ENCODE measurements at places on chromosomes 7 and 10. TPM values are rescaled to one million over a fixed set of nuclear protein-coding genes. Genes with fewer than 3 reads are reported as not detected.

HOGA1 gene
- total RNA-seq = 0.19 TPM

ZNF853 gene
- total RNA-seq = 2.8 TPM

VTI1A gene
- total RNA-seq = 27.0 TPM

C10orf105 gene
- total RNA-seq = 0.42 TPM

HIPK2 gene
- 3.4 TPM for total RNA-seq

GRCh38 chr7:107783648-107784047, 19.4 kb downstream of the SLC26A3 start:
- H3K27ac ChIP-seq = no peak overlapping the region
- H3K36me3 ChIP-seq = no peaks in the 10 kb centered on the region
- no peaks in the 10 kb centered on the region for H3K27me3 ChIP-seq
- H3K4me3 ChIP-seq = no peak overlapping the region

DNA sequence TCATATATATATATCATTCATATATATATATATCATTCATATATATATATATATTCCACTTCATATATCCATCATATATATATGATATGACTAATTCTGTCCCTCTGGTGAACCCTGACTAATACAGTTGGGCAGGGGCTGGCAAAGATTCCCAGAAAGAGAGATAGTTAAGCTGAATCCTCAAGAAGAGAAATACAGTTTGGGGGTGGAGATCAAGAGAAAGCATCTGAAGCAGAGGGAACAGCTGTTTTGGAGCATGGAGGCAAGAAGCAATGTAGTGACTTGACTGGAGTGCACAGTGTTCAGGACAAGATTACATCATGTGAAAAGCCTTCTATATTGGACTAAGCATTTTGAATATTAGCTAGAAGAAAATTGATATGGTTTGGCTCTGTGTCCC, 540.7 kb downstream of the MAGI2 start:
- no peak for DNase-seq
- H3K27ac ChIP-seq = no peak overlapping the region
- H3K36me3 ChIP-seq = no peaks in the 10 kb centered on the region
- H3K4me3 ChIP-seq = no peak overlapping the region
- H3K4me1 ChIP-seq = no peaks in the 10 kb centered on the region
- H3K27me3 ChIP-seq = no peaks in the 10 kb centered on the region

GRCh38 chr7:20458521-20458920, 127.8 kb downstream of the ITGB8 start:
- no peaks in the 10 kb centered on the region for H3K27me3 ChIP-seq
- no peak overlapping the region for H3K4me3 ChIP-seq
- no peak overlapping the region for H3K27ac ChIP-seq
- no peaks in the 10 kb centered on the region for H3K36me3 ChIP-seq

GRCh38 chr10:117616179-117616578, 73.6 kb downstream of the EMX2 start:
- no peaks in the 10 kb centered on the region for H3K27me3 ChIP-seq
- no peaks in the 10 kb centered on the region for H3K36me3 ChIP-seq
- no peaks in the 10 kb centered on the region for H3K4me1 ChIP-seq
- no peak overlapping the region for H3K27ac ChIP-seq
- no peak for DNase-seq

- H3K27ac ChIP-seq = peak within 1 kb of the TSS; percentile 95
- H3K36me3 ChIP-seq = peaks cover 6% of the 10 kb centered on the region
- no peaks in the 10 kb centered on the region for H3K27me3 ChIP-seq
- H3K4me1 ChIP-seq = peaks cover 7% of the 10 kb centered on the region
Measured at GRCh38 chr7:92245487-92246359, at the start of the genes ANKIB1 and KRIT1. Gene ANKIB1, plus strand, starts transcription at chr7:92245974. Its CDS starts 49,005 bp downstream, at chr7:92294979. Gene KRIT1, minus strand, starts transcription at chr7:92245914. Its CDS starts 3,779 bp downstream, at chr7:92242135.

DNA sequence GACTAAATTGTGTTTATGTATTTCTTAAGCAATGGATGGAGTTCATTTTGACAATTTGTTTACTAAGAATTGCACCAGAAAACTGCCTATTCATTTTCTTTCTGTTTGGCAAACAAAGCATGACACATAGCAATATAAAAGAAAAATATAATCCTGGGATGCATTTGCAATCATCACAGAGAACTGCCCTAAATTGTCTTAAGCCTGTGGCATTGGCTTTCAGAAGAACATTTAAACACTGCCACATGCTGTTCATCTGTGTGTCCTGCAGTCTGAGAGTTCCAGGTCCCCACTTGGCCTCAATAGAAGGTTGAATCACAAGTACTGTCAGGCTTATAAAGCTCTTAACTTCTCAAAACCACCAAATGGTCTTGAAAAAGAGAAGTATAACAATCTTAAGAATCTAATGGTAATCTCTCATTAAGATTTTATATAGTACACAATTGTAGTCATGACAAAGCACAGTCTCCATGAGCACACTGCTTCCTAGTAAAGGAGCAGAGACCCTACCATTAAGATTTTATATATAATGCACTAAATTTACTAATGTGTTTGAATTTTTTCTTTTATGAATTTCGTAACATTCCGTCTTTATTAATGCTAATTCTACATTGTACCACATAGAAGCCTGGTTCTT, 29.9 kb downstream of the RNLS start:
- no peaks in the 10 kb centered on the region for H3K27me3 ChIP-seq
- H3K27ac ChIP-seq = no peak overlapping the region
- no peaks in the 10 kb centered on the region for H3K36me3 ChIP-seq

- H3K27me3 ChIP-seq = peaks cover 3% of the 10 kb centered on the region
- H3K4me1 ChIP-seq = peaks cover 39% of the 10 kb centered on the region
- no peak overlapping the region for H3K27ac ChIP-seq
- H3K4me3 ChIP-seq = no peak overlapping the region
Measured at GRCh38 chr7:128115336-128115820, 84.1 kb upstream of the LRRC4 start.

DNA sequence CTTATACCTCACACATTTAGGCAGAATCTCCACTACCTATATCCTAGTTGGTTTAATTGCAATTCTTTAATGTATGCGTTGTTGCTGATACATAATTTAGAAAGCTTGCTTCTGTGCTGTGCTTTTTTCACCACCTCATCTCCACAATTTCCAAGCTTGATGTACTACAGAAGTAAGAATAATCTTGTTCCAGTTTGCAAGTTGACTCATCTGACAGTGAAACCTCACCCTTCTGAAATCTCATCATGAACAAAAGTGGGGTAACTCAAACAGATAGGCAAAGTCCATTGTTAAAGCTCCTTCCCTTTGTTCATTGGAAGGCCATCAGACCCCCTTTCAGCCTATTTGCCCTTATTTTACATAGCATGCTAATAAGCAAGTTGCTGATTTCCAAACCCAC, 13.6 kb downstream of the EIF4EBP2 start:
- H3K27ac ChIP-seq = no peak overlapping the region
- H3K4me3 ChIP-seq = no peak overlapping the region
- H3K27me3 ChIP-seq = no peaks in the 10 kb centered on the region
- DNase-seq = no peak
- peaks cover 30% of the 10 kb centered on the region for H3K36me3 ChIP-seq
- H3K4me1 ChIP-seq = no peaks in the 10 kb centered on the region

DNA sequence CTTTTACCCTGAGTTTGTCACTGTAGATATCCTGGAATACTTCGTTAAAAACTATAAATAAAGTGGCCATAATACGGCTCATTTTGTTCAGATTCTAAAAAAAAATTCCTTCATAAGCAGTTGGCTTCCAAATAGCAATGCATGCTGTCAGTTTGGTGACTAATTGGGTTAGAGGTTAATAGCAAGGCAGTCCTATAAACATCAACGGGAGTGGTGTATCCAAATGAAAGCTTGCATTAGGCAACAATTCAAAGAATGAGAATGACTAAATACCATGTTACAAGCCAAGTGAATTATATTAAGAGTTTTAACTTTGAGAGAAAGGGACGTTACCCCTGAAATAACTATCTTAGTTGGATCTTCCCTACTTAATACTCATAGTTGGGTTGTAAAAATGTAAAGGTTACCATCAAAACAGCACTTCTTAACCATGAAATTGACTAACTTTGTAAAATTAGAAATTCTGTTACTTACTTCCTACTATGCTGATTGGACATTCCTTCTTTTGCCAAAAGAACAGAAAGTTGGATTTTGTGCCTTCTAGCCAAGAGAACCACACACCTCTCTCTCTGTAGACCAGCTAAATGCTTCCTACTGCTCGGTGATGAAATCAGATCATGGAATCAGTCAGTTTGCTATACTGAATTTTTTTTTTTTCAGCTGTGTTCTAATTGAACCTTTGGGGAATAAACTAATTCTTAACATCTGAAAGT, 98.0 kb downstream of the KAT6B start:
- no peak overlapping the region for H3K27ac ChIP-seq
- H3K4me3 ChIP-seq = no peak overlapping the region
- no peaks in the 10 kb centered on the region for H3K36me3 ChIP-seq
- H3K27me3 ChIP-seq = no peaks in the 10 kb centered on the region
- DNase-seq = no peak

DNA sequence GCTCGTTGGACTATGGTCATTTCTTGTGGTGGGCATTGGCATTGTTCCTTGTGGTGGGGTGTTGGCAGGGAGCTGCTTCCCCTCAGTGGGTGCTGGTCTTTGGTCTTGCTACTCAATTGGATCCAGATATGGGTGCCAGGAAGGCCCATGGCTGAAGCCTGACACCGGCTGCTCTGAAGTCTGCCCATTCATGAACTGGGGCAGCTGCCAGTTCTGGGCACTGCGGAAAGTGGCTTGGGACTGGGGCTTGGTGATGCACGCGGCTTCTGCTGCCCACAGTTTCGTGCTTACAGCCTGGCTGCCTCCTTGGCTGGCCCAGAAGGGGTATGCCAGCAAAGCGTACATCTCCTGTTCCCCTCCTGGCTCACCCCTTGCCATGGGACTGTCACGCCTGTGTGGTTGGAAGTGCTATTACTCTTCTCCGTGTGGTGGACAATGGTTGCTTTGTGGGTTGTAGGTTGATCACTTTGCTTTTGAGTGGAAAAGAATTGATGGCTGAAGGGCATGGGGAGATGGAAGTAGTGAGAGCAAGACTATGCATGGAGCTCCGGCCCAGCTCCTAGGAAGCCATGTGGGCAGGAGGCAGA, 54.7 kb downstream of the ADAMTS14 start:
- H3K27me3 ChIP-seq = no peaks in the 10 kb centered on the region
- no peaks in the 10 kb centered on the region for H3K36me3 ChIP-seq
- no peak for DNase-seq
- H3K4me3 ChIP-seq = no peak overlapping the region
- no peak overlapping the region for H3K27ac ChIP-seq

GRCh38 chr7:27095897-27096767, at the start of gene HOXA1:
Gene HOXA1, minus strand, starts transcription at chr7:27096000. Its CDS starts 88 bp downstream, at chr7:27095912.
- peak within 1 kb of the TSS; percentile 65 for H3K4me3 ChIP-seq
- DNase-seq = peak; percentile 61
- H3K27me3 ChIP-seq = peaks cover 87% of the 10 kb centered on the region
- peaks cover 13% of the 10 kb centered on the region for H3K4me1 ChIP-seq
- H3K27ac ChIP-seq = peak within 1 kb of the TSS; percentile 41
- no peaks in the 10 kb centered on the region for H3K36me3 ChIP-seq

DNA sequence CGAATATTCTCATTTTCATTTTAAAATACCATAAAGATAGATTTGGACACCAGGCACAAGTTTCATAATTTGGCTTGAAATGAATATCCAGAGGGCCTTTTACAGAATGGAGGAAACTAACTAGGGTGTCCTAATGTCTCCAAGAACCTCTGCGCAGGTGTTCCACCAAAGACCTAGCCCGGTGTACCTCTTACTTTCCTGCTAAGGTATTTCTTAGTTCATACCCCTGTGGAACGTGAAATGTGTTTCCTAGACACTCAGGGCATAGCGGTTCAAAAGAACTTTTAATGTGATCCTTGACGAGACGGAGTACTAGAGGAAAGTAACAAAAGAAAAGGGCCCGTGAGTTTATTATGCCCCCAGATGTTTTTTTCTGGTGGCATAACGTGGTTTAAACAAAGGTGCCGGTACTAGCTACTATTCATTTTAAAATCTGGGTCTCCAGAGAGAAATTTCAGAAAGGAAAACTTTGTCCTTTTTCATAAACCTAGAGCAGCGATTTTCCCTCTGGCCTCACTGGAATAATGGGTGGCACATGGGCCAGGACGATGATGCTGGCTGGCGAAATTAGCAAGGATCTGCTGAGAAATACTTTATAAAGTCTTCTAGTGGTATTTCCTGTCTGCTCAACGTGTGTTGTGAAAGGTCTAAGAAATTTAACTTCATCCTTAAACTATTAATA, 1.4 kb downstream of the APBB1IP start:
- peaks cover 3% of the 10 kb centered on the region for H3K27me3 ChIP-seq
- peak overlapping the region; percentile 95 for H3K4me3 ChIP-seq

DNA sequence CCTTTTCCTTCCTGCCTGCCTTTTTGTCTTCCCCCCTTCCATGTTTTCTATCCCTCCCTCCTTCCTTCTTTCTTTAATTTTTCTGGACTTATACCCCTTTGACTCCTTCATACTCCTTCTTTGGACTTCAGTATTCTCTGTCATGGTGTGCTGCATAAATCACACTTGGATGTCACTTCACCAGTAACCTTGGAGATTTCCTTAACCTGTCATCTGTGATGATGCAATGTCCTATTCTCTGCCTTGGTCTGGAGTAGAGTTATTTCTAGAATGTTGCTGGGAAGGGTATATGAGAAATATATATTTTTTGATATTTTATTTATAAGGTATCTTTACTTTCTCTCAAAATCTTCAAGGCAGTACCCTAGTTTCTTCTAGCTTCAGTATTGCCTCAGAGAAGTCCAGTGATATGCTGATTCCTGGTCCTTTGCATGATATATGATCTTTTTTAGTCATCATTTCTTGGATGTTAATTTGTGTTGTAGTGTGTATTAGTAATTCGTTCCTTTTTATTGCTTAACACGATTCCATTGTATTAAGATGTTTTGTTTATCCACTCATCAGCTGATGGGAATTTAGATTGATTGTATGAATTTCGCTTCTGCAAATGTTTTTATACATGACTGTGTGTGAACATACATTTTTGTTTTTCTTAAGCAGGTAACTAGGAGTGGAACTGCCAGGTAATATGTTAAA, 206.9 kb upstream of the MBL2 start:
- H3K4me1 ChIP-seq = no peaks in the 10 kb centered on the region
- no peaks in the 10 kb centered on the region for H3K36me3 ChIP-seq
- no peak overlapping the region for H3K27ac ChIP-seq
- H3K4me3 ChIP-seq = no peak overlapping the region
